GM12878 (cell line): ENCODE measurements at places on chromosomes 4 and X. TPM values are rescaled to one million over a fixed set of nuclear protein-coding genes. Genes with fewer than 3 reads are reported as not detected.

RAB39B gene
- 7.9 and 8.7 TPM in 2 replicates for polyA plus RNA-seq

TMEM175 gene
- 23.9 and 25.4 TPM in 2 replicates for polyA plus RNA-seq

FAM47A gene
- not detected in 2 replicates for polyA plus RNA-seq

DNA sequence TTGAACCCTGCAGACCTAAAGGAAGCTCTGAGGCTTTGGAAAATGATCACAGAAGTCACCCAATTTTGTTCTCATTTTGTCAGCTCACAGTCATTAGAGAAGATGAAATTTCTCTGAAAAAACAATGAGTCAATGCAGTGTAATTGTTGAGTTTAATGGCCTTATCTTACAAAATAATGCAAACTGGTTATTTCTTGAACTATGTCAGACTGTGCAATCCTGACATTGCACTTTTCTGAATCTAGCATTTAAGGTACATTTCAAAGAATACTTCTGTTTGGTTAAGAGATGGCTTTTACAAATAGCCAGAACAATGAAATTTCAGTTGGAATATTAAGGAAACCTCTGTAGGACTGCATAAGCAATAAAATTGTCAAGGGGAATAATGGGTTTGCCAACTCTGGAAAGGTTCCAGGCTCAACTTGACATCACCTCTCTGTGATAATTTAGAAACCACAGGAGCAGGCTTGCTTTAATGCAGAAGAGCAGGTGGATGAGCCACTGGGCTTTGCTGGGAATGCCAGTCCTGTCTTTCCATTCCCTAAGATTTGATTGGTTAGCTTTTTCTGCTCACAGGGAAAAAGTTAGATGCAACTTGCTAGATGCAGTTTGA is 222.8 kb downstream of the FRMPD4 start:
- no peak for DNase-seq

- no peak for DNase-seq
Measured at GRCh38 chr4:120078216-120078615, 11.6 kb upstream of the MAD2L1 start.

- no peak for DNase-seq
Measured at GRCh38 chr4:144645102-144645630, 790 bp upstream of the HHIP start.

APBB2 gene
- polyA plus RNA-seq: 15.9 and 16.2 TPM in 2 replicates

CLGN gene
- polyA plus RNA-seq: 0.71 and 1.1 TPM in 2 replicates

- DNase-seq: no peak
Measured at GRCh38 chr4:71784569-71785197, 804 bp upstream of the GC start.

DNA sequence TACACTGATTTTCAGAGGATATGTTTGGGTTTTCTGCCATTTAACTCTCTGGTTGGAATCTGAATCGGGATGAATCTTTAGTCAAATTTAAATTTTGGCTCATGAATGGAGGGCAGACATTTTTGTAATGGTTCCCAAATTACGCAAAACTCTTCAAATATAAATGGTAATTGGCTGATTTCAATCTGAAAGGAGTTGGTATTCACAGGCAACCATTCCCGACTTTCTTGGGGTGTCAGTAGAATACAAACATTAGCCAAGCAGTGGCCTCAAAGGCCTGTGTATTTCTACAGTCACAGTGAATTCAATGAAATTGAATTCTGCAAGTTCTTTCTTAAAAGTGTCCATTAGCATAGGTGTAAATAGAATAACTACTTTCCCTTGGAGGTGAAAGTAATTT is 668.8 kb upstream of the PRKX start:
- DNase-seq: no peak

DNA sequence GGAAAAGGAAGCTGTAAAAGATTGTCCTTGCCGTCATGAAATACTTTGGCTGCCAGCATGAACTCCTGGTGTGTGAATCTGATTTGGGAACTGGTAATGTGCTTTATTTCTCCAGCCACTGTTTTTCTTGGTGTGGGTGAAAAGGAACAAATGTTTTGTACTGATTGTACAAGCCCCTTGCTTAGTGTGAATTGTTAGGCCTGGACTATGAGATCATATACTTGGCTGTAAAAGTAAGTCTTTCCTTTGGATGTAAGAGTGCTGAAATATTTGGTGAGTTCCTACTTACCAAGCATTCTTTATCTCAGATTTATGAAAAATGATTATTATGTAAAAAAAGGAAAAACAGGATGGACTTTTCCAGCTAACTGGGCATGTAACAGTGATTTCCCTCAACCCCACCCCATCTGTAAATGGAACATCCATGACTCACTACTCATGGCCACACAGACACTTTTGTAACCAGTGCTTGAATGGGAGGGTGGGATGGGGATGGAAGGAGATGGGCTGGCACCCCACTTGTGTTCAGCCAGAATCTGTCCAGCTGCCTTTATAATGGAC is 6.3 kb downstream of the FNIP2 start:
- no peak for DNase-seq

DNA sequence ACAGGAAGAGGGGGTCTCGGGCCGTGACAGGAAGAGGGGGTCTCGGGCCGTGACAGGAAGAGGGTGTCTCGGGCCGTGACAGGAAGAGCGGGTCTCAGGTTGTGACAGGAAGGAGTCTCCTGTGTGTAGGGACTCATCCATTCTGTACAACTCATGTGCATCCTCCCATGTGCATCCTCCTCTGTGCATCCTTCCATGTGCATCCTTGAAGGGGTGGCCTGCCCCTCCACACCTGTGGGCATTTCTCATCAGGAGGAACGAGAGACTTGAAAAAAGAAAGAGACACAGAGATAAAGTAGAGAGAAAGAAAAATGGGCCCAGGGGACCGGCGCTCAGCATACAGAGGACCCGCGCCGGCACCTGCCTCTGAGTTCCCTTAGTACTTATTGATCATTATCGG is 30.2 kb upstream of the PLCXD1 start:
- DNase-seq: no peak

DKK2 gene
- polyA plus RNA-seq: not detected in 2 replicates

DNA sequence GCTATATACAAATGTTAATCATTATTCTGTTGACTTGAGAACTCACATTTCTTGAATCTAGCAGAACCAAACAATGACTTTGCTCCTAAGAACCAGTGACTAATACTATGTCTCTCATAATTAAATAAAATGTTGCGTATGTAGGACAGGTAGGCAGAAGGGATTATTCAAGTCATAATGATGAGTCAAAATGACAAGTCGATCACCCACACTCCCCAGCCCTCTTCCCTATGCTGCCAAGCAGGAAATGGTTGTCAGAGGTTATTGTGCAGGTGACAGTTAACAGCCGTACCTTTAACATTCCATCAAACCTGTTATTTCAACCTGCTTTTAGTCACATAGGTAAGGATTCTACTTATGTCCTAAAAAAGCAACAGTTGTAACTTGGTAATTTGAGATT is 22.0 kb upstream of the STK26 start:
- no peak for DNase-seq

DNA sequence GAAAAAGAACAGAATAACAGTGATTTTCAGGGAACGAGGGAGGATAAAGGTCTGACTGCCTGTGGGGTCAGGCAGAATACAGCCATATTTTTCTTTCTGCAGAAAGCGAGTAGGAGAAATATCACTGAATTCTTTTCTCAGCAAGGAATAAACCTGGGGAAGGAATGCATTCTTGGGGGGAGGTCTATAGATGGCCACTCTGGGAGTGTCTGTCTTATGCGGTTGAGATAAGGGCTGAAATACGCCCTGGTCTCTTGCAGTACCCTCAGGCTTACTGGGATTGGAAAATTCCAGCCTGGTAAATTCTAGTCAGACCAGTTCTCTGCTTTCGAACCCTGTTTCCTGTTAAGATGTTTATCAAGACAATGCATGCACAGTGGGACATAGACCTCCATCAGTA is 26.3 kb downstream of the CNGA1 start:
- no peak for DNase-seq

FGFBP2 gene
- not detected in 2 replicates for polyA plus RNA-seq

GRCh38 chrX:44060221-44060620 is 87.0 kb upstream of the NDP start:
- no peak for DNase-seq

GRCh38 chr4:1358421-1359143 is 11.6 kb downstream of the UVSSA start:
- no peak for DNase-seq

SAT1 gene
- polyA plus RNA-seq: 51.6 and 55.0 TPM in 2 replicates

GRCh38 chr4:130043732-130044160 is 947.8 kb downstream of the C4orf33 start:
- DNase-seq: no peak

DNA sequence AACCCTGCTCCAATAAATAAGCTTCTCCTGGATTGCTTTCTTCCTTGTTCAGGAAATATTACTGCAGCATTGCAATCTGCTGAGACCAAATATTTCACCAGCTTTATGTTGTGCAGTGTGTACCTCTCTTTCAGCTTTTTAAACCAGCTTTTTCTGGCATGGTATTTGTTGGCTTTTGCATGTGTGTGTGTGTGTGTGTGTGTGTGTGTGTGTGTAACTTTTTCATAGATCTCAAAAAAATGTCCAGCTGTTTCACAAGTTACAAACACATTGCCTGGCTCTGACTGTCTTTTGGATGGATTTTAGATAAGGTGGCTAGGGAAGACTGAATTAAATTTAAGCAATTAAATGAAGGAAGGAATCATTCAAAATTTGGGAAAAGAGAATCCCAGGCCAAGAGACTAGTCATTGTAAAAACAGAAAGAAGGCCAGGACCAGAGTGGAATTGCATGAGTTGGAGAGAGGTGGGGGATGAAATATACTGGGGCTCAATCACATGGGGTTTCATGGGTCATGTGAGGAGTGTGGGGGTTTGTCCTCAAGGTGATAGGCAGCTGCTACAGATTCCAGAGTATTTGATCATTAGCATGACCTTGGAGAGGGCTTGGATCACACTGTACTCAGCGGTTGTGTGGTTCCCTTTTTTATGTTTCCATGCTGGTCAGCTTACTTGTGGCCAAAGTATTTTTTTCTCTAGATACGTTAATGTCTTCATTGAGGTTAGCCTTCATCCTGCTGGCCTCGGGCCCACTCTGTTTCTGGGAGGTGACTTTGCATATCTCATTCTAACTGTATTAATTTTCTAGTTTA is 357.7 kb upstream of the BOD1L1 start:
- DNase-seq: no peak

PHEX gene
- polyA plus RNA-seq: 0.14 and 0.16 TPM in 2 replicates

DNA sequence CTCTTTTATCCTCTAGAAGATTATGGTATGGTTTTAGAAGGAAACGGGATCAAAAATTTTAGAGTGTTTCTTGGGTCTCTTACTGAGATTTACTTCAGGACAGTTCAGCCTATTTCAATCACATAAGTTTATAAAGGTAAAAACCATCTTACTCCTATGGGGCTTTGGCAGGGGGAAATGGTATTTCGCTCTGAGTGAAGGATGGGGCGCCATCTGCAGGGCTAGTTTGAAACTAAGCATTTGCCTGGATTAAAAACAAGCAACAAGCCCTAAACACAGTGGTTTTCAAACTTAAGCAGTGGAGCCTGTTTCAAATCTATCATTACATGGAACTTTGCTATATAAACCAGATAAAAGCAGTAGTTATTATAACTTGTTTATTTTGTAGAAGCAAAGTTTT is 361.5 kb upstream of the FMR1 start:
- no peak for DNase-seq

GRCh38 chrX:123267220-123267619 is 83.1 kb downstream of the GRIA3 start:
- DNase-seq: no peak

ANKRD50 gene
- polyA plus RNA-seq: 0.03 TPM in 1 of 2 replicates, not detected in the other

- DNase-seq: no peak
Measured at GRCh38 chr4:79175716-79176115, 150.1 kb downstream of the NAA11 start.

DNA sequence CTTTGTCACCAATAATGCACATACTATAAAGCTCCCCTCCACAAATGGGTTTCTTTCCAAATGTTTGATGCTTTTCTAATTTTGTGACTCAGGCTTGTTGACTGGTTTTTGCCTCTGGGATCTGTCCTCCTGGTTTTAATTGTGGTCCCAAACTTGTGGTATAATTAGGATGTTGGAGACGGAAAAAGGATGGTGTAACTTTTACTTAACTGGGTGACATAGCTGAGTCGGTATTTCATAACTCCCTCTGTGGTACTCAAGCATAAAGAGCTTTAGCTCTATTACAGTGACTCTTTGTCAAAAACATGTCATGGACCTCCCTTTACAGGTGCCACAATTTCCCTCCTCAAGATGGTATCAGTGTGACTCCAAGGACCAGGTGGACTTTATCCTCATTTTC is 119.7 kb upstream of the RBPJ start:
- no peak for DNase-seq

- DNase-seq: no peak
Measured at GRCh38 chrX:129427267-129427666, 96.0 kb downstream of the SMARCA1 start.

GRCh38 chrX:71128915-71129765 is 10.7 kb downstream of the MED12 start:
- no peak for DNase-seq

DNA sequence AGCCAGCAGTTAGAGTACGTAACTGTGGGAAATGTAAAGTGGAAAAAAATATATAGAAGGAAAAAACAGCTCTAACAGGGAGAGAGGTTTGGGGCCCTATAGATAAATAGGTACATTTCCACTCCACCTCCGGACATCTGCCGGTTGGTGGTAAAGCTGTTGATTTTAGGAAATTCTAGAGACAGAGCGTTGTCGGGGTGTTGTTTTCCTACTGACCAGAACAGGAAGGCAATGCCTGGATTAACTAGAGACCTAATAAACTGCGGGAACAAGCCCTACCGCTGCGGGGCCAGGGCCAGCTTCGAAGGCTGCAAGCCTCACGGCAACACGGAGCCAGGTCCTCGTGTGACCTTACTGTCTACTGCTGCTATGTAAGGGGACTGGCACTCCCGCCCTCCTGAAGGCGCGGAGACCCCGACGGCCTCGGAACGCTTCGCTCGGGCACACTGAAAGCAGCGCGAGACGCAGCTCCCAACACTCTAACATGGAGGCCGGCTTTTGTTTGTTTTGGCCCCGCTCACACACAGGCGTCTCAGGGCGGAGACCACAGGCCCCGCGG is 702 bp upstream of the CDKN2AIP start:
- no peak for DNase-seq

SMIM14 gene
- polyA plus RNA-seq: 162 and 173 TPM in 2 replicates

GRCh38 chr4:169811476-169811875 is 53.7 kb upstream of the HPF1 start:
- DNase-seq: no peak

GPR50 gene
- polyA plus RNA-seq: not detected in 2 replicates

S100G gene
- 0.33 TPM in 1 of 2 replicates, not detected in the other for polyA plus RNA-seq

DNA sequence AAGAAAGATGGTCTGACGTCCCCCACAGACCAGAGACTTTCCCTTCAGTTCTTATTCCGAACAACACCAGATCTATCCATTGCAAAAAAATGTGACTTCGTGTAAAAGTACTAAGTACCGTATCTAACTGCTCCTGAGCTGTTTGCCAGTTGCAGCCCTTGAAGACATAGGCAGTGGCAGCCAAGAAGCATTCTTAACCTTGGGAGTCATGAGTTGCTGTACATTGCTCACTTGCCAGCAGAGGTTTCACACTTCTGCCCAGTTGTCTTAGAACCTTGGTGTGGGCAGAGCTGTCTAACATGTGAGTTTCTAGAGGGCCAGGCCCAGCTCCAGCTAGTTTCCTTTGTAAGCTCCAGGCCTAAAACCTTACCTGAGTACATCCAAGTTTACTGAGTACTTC is 10.5 kb upstream of the CHRDL1 start:
- no peak for DNase-seq

- no peak for DNase-seq
Measured at GRCh38 chr4:18203966-18204365, 182.4 kb upstream of the LCORL start.
